ENCODE measurements at places on chromosomes 3 and 15.

DNA sequence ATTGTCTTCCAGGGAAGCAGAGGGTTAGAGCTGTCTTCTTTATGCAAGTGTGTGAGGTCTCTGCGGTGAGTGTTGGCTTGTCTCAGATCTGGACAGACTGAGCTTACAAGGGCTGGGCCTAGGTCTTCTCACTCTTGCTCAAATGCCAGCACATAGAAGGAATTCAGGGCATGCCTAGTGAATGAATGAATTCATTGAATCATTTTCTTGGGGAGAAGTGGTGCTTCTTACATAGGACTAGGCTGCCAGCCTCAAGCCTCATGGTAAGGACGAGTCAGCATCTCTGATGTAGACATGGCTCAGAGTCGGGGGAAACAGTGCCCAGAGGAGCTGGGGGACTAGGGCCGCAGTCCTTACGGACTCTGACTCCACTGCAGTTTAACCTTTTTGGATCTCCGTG lies 17.2 kb downstream of the MKRN2 start:
- DNase-seq = no peak

- DNase-seq = no peak
These were observed 4.2 kb upstream of the FGF7 start for GRCh38 chr15:49418811-49419210.

- no peak for DNase-seq
These were observed 72.4 kb downstream of the BFSP2 start for GRCh38 chr3:133472242-133472641.

DNA sequence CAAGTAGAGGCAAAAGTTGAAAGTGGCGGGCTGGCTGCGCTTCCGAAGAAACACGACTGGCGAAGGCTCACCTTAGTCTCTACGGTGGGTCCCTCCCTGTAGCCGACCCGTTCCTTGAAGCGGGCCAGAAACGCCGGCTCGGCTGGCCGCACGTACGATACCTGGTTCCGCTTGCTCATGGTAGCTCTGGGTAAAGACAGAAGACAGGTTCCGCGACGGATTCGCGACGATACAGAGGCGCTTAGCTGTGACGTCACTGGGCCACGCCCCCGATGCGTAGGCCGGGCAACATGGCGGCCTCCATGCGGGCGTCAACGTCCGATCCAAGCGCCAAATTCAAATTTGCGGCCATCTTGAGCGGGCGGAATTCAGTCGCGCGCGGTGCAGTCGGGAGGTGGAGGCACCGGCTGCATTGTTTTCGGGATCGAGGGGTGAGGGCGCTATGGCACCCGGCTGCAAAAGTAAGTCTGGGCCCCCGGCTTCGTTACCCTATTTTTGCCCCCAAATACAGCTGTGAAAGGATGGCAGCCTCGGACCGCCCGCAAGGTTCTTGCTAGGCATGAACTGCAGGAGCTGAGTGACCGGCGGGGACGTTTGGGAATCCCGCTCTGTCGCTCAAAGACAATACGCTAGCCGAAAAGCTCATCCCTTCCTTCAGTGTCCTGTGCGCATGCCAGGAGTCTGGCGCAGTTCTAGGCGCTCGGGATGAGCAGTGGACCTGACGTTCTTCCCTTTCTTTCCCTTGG lies at the start of the genes KIAA1143 and KIF15:
TSS of gene KIAA1143 (minus strand) at position 196 of the 746 bp plus-strand sequence. CDS start at position 179, 17 bp downstream.
TSS of gene KIF15 (plus strand) at position 371 of the 746 bp plus-strand sequence. CDS start at position 443, 72 bp downstream.
- DNase-seq = peak; percentile 99

GRCh38 chr3:67048715-67049074 lies 50.6 kb downstream of the KBTBD8 start:
- DNase-seq = no peak

DNA sequence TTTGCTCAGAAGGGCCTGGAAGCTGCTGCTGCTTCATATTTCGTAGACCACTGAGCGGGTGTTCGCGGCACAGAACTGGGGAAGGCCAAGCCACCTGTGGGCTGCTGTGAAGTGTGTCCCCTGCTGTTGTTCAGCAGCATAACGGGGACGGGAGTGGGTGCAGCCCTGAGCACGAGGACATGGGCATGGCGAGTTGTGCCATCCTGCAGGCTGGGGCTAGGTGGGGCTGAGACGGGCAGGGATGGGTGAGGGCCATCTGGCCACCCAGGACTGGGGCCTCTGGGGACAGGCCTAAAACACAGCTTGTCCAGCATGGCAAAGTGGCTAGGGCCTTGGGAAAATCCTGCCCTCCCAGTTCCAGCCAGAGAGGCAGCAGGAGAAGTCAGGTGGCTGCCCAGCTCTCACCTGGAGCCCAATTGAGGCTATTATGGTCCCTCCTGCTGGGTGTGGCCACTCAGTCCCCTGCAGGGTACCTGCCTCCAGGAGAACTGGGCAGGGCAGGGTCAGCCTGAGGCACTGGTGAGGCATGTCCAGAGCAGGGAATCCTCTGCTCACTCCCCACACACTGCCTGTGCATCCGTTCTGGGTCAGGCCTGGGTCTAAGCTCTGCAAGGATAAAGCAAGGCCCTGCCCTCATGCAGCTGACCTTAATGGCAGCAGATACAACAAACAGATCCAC lies 29.5 kb downstream of the CFAP100 start:
- DNase-seq = no peak

Data from stimulated activated CD4-positive, alpha-beta T cell treated with anti-CD3 and anti-CD28 coated beads, Interleukin-4, amount 100 ng/mL, for 1 hour (primary cell).